ENCODE measurements at places on chromosomes 1 and 21.

GRCh38 chr1:218775501-218776021 is 398.1 kb upstream of the LYPLAL1 start:
- DNase-seq = no peak

GRCh38 chr1:2443277-2444137 is 31.1 kb upstream of the PEX10 start:
- DNase-seq = no peak

DNA sequence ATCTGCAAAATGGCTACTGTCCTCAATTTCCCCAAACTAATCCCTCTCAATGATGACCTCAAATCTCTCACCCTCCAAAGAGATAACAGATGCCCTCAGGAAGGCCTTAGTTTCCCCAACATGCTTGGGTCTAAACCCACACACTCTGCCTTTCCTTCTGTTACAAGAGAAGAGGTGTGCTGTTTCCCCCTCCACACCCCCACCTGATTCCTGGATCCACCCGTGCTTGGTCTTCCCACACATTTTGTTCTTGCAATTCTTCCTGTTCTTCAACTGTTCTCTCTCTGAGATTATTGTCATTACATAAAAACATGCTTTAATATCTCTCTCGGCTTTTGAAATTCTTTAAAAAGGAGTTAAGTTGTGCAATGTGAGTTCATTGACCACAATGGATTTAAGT is 5.7 kb upstream of the CBR3 start:
- no peak for DNase-seq

- DNase-seq = no peak
Observed at GRCh38 chr1:202163281-202164270, 3.2 kb upstream of the PTPN7 start.

DNA sequence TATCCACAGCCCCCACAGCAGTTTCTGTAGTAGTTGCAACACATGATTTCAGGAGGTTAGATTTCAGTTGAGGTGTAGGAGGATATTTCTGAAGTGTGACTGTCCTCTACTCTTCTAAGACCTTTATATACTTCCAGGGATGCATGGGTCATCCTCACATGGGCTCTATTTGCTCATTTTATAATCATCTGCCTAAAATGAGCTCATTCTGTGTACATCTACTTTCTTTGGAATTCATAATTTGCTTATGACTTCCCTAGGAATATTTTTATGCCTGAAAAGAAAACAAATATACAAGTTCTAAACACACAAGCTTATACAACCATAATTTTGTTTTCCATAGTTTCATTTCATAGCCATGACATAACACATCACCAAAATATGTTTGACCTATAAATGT is at the start of gene KRTAP21-2:
Gene KRTAP21-2 (minus strand): TSS at position 101 of the 400 bp plus-strand sequence. CDS start 57 bp downstream, at position 44.
- no peak for DNase-seq

DNA sequence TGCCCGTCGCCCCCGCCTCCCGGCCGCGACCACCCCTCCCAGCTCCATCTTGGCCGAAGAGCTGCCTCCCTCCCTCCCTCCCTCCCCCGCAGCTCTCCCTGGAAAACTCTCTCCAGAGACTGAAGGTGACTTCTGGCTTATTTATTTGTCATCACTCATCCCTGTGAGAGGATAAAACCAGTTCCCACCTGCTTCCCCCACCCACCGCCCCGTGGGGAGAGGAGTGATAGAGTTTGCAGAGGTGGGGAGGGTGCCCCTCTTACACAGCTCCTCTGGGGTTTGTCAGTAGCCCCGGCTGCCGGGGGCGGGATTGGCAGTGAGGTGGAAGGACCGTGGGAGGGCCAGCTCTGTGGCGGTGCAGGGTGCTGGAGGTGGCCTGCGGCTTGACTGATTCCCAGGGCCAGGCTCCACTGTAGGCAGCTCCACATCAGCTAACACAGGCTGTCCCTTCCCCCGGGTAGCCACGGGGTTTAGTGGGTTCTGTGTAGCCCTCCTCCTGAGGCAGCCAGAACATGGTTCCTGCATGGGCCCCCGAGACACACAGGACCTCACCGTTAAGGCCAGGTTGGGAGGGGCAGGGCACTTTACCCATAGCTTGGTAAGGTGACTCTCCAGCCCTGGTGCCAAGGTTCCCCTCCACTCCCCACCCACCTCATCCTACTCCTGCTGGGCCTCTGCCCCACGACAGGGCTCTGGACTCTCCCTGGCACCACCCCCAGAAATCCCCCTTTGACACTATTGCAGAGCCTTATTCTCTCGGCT is 62.2 kb downstream of the ELK4 start:
- no peak for DNase-seq

GRCh38 chr1:247077876-247078257 is 744 bp downstream of the ZNF670 start:
- no peak for DNase-seq

GRCh38 chr1:190808035-190808434 is 330.4 kb upstream of the BRINP3 start:
- DNase-seq = no peak

DNA sequence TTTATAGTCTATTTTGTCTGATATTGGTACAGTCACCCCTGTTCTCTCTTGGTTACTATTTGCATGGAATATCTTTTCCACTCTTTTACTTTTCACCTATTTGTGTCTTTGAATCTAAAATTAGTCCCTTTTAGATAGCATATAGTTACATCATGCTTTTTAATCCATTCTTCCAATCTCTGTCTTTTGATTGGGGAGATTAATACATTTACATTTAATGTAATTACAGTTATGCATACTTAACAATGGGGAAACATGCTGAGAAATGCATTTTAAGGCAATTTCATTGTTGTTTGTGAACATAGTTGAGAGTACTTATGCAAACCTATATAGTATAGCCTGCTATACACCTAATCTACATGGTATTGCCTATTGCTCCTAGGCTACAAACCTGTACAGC is 48.4 kb upstream of the ATP6V1G3 start:
- no peak for DNase-seq

- DNase-seq = no peak
Observed at GRCh38 chr1:151144474-151145303, 1.7 kb downstream of the SEMA6C start.
